ENCODE measurements at places on chromosomes 1 and 21. TPM values are rescaled to one million over a fixed set of nuclear protein-coding genes. Genes with fewer than 3 reads are reported as not detected.
A peak's percentile ranks its signal among the peaks of the same experiment; 100 is the strongest.

Gene SLC37A1
- 12.7 TPM for total RNA-seq

DNA sequence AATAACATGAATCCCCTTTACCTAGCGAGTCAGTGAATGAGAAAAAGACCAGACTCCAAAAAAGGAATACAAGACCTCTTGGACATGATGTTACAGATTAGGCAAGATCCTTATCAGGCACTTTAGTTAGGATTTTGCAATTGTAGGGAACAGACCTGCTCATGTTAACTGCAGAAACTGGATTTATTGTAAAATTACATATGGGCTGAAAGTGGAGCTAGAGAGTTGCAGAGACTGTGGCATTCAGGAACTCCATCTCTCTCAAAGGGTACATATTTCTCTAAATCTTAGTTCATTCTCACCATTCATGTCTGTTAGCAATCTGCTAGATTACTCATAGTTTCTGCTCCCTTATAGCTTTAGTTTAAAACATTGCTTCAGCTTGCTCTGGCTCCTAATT lies 142.2 kb downstream of the PAPPA2 start:
- DNase-seq, result no peak

Gene SAMD13
- total RNA-seq, result 5.9 TPM

DNA sequence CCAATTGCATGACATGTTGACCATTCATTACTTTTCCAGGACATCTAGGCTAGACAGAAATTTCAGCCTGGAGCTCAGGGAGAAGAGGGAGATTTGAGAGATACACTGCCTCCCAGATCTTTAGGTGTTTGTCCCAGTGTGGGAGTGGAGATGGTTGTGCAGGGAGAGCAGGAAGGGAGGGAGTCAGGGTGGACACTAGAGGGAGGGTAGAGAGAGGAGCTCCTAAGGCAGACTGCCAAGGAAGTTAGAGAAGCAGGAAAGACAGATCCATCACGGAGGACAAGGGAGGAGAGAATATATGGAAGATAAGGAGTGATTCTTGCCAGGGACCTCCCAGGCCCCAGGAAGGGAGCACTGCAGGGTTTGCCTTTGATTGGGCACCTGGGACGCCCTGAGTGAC lies 8.7 kb downstream of the CDCA8 start:
- DNase-seq, result no peak

GRCh38 chr1:227242811-227243682 lies 75.2 kb downstream of the CDC42BPA start:
- DNase-seq, result no peak

DNA sequence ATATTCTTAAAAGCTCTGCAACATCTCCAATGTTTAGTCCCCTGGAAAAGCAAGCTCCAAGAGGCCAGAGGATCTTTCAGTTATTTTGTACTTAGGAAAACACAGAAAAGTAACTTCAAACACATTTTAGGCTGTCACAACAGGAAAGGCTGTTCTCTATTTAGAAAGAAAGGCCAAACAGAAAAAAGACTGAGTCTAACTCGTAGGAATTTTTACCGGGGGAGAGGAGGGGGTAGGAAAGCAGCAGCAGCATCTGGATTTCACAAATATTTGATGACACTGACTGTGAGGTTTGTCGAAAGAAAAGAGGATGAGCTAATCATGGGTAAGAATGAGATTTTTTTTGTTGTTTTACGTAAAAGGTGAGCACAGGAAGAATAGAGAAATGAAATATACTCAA lies 107.1 kb downstream of the EIF4G3 start:
- peak; percentile 46 for DNase-seq

- DNase-seq, result peak; percentile 28
These were observed 107.8 kb downstream of the NGF start for GRCh38 chr1:115230281-115230680.

Gene ZSWIM5
- total RNA-seq, result 1.4 TPM

DNA sequence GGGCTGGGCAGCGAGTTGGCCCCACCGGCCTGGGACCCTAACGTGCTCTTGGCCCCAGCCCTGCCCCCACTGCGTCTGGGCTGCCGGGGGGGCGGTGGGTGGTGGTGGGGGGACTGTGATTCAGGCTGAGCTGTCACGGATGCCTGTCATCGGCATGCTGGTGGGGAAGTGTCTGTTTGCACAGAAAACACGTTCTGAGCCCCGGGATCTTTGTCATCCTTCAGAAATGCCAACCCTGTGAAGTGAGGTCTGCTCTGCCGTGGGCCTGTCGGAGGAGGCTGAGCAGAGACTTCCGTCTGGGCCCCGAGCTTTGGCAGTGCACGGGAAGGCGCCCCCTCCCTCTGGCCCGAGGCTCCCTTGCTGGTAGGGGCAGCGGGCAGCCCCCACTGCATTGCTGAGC lies 24.3 kb upstream of the PLCH2 start:
- DNase-seq, result no peak

DNA sequence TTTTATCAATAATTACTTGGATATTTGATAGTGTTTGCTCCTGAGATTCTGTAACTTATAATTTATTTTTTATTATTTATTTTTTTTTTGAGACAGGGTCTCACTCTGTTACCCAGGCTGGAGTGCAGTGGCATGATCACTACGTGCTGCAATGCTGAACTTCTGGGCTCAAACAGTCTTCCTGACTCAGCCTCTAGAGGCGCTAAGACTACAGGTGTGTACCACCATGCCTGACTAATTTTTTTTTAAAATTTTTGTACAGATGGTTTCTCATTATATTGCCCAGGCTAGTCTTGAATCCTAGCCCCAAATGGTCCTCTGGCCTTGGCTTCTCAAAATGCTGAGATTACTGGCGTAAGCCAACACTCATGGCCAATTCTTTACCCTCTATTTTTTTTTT lies 845.5 kb upstream of the ADGRL4 start:
- DNase-seq, result no peak

GRCh38 chr1:184836934-184837895 lies 82.6 kb upstream of the EDEM3 start:
- DNase-seq, result peak; percentile 48

- DNase-seq, result peak; percentile 95
These were observed 1.9 kb upstream of the DHRS3 start for GRCh38 chr1:12619792-12620487.

- no peak for DNase-seq
These were observed 77.2 kb upstream of the CDC42BPA start for GRCh38 chr1:227395426-227396028.

- no peak for DNase-seq
These were observed 925 bp downstream of the PDE9A start for GRCh38 chr21:42654179-42654912.

DNA sequence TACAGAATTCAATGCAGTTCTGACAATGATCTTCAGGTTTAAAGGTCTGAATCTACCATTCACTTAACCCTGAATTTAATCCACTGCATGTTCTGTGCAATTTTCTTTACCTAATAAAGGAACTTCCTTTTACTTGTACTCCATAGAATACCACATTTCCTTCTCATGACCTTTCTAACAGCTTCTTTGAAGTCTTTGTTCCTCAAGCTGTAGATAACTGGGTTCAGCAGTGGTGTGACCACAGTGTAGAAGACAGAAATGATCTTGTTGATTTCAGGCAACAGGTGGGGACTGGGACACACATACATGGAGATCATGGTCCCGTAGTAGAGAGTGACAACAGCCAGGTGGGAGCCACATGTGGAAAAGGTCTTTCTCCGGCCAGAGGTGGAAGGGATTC lies 878 bp downstream of the OR11L1 start:
- no peak for DNase-seq

Gene HES3
- total RNA-seq, result not detected

DNA sequence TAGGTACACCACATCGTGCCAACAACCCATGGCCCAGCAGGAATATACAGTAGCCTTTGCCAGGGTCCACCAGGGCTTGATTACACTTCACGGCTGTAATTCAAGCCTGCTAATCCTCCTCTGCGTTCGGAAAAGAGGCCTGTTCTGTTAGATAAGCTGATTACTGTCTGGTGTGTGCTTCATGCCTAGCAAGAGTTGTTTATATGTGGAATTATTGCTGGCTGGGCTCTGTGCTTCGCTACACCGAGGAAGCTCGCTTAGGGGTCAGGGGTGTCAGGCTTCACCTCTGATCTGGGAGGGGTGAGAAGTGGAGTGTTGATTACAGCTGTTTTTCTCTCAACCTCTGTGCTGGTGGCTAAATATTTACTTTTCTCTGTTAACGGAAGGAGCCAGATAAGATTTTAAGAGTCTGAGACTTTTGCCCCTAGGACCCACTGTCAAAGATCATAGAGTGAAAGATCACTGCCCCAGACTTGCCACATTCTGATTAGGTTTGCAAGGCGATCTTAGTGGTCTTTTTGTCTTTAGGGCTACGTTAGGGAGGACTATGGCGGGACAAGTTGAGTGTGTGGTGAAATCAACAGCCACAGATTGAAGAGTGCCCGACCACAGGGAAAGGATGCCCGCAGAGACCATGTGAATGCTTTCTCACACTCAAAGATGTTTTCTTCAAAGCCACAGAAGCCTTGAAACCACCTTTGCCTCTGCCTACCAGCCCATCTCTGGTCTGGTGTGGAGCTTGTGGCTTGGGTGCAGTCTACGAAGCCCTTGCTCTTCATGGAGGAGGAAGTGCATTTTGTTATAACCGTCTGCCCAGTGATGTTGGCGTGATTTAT lies 216.1 kb downstream of the PBX1 start:
- DNase-seq, result peak; percentile 56

Gene FNDC5
- total RNA-seq, result 125 TPM

GRCh38 chr1:207298636-207299398 lies 22.7 kb upstream of the CD55 start:
- no peak for DNase-seq

- DNase-seq, result no peak
These were observed 73.8 kb downstream of the TUT4 start for GRCh38 chr1:52479076-52479475.

DNA sequence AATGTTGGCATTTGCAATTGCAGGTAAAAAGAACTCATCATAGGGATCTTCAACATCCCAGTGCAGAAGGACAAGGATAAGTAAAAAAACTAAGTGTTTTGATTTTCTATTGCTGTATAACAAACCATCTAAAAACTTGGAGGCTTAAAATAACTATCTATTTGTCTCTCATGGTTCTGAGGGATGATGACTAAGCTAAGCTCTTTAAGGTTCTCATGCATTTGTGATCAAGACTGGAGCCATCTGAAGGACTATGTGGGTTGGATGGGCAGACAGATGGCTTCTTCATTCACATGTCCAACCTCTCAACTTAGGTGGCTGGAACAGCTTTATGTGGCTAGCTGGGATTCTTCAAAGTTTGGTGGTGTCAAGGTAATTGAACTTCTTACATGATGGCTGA lies 51.5 kb downstream of the RPL5 start:
- no peak for DNase-seq

DNA sequence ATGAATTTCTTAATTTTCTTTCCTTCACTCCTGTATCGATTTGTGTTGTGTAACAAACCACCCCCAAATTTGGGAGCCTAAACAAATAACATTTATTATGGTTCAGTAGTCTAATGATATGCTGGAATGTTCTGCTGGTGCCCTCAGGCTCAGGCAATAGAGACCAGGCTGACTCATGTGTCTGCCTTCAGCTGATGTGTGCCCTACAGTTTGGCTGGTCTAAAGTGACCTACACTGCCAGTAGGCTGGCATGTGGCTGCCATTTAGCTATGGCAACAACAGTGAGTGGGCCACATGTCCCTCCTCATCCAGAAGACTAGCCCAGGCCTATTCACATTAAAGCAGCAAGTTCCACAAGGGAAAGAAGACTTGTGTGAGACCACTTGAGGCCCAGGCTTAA lies 115.8 kb downstream of the PTPRC start:
- DNase-seq, result no peak

DNA sequence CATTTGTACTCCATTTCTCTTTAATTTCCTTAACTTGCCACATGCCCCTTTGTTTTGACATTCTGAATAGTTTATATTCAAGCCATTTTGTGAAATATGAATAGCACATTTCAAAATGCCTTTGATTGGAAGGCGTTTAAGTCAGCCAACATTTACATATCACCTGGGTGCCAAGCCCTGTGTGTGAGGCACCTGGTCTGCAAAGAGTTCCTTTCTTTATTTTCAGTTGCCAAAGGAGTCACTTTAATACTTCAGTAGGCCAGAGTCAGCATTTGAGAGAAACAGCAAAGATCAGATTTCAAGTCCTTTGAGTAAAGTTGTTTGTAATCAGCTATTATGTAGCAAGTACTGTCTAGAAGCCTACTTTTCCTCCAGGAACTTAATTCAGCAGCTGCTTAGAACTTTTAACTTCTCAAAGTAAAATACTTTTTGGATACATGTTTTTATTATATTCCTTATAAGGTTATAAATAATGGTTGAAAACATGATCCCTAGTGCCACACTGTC lies 70.8 kb downstream of the DTL start:
- no peak for DNase-seq

- no peak for DNase-seq
These were observed 3.1 kb downstream of the TNNI1 start for GRCh38 chr1:201418461-201418860.

DNA sequence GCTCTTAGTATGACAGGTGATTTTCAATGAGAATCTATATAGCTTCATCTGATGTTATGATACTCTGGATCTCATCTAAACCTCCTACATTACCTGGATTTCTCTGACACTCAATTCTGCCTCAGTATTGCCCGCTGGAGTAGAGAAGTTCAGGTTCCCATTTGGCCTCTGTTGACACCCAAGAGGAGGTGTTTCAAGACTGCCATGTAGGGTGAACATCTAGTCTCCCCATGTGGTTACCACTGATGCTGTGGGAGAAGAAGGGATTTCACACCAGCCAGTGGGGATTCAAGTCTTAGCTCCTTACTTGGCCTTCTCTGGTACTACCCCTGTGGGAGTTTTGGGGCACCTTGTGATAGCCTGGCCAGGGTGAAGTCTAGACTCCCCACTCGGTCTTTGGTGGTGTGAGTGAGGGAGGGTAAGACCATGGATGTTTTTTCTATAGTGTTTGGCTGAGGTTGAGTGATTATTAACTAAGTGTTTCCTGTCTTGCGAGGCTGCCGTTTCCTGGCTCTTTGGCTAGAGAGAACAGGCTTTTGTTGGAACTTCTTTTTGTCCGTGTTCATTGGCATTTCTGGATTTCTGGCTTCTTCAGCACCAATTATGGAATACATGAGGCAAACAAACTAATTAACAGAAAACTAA lies 90.7 kb downstream of the RHOU start:
- no peak for DNase-seq

GRCh38 chr1:116504308-116505156 lies 66.3 kb downstream of the CD58 start:
- no peak for DNase-seq

DNA sequence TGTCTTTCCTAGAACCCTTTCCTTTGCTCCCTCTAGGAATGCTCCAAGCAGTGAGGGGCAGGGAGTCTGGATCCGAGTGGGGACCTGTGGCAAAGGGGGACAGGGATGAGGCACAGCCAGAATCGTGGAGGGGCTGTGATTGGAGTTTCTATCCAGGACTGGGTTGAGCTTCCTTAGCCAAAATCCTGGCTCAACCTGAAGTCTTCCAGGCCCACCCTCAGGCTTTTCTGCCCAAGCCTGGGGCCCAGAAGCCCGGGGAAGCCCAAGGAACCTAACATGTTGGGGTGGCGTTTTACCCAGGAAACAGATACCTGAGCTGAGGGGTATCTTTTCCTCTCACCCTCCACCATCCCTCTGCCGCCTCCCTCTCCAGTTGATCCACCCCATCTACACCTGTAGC lies 5.4 kb downstream of the MYOG start:
- DNase-seq, result no peak

GRCh38 chr1:151047591-151047924 lies at the start of gene C1orf56:
Gene C1orf56, plus strand, starts transcription at chr1:151047751. Its CDS starts 97 bp downstream, at chr1:151047848.
- DNase-seq, result peak; percentile 84

Gene ZNF648
- 0.51 TPM for total RNA-seq

GRCh38 chr1:40661678-40662077 lies 3.8 kb downstream of the RIMS3 start:
- no peak for DNase-seq

Gene WNT4
- 7.7 TPM for total RNA-seq

Gene RGS13
- 0.10 TPM for total RNA-seq
